DMS79 treated with DMSO at 0.1 percent for 48 hours (cell line): ENCODE measurements at places on chromosomes 12 and 14.

DNA sequence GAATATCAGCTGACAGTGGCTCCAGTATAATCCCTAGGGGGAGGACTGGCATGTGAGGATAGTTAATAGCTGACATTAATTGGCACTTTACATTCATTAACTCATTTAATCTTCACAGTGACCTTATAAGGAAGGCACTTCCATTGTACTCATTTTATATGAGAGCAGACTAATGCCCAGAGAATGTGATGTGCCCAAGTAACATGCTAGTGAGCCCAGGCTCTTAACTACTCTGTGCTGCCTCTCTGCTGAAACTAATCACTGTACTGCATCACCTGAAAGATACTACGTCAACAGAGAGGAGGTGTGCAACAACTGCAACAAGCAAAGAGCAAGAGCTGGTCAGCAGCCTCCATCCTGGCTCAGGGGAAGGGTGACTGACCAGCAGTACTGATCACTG lies 40.1 kb downstream of the GALNT4 start:
- DNase-seq: no peak

GRCh38 chr14:53668897-53669296 lies 287.7 kb downstream of the BMP4 start:
- DNase-seq: peak; percentile 37

DNA sequence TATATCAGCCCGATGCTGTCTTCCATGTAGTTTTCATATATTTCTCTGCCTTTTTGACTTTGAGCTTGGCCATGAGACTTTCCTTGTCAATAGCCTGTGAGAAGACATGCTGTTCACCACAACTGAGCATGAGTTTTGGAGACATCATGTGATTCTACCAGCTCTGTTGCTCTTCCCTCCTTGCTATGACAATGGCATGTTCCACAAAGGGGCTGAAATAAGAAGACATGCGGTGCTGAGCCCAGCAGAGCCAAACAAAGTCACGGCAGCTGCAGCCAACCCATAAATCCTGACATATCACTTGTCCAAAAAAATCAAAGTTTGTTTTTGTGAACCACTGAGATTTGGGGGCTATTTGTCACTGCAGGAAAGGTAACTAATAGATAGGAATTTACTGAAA lies 343.4 kb upstream of the KITLG start:
- no peak for DNase-seq

GRCh38 chr14:86050757-86051156 lies 520.8 kb downstream of the FLRT2 start:
- DNase-seq: no peak

GRCh38 chr12:120284381-120284780 lies 7.3 kb downstream of the RNU4-2 start:
- no peak for DNase-seq

DNA sequence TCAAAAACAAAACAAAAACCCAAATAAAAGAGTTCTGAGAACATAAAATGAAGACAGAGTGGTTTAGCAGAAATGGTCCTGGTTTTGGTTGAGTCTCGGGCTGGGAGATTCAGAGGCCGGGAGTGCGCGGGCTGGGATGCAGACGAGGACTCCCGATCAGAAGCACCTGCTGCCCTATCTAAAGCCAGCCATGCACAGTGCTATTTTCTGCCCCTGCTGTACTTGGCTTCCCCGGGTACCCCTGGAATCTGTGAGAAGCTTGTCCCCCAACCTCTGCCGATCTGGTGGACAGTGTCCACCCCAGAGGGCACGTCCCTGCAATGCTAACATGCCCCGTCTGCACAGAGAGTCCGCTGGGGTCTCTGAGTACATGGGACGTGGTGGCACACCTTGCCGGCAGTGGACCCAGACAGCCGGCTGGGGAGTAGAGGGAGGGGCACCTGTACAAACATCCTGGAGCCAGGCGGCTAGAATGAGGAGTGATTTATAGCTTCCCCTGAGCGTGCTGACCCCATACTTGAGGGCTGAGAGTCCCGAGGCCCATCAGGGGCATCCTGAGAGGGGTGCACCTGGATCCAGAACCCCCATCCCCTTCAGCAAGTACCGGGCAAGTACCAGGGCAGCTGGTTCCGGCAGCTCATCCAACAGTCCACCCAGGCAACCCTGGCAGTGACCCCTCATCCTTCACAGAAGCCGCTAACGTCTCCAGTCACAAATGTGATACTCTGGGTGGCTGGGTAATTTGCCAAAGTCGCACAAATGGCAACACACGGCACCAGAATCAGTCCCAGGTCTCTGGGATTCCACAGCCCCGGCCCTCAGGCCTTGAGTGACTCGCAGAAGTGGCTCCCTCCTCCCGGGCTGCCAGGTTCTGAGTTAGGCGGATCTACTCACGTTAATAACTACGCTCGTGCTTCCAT lies 37.1 kb downstream of the CHGA start:
- DNase-seq: no peak

GRCh38 chr12:76915361-76916169 lies 36.7 kb upstream of the CSRP2 start:
- no peak for DNase-seq

GRCh38 chr12:42482748-42483520 lies 106.6 kb downstream of the PRICKLE1 start:
- peak; percentile 34 for DNase-seq

- no peak for DNase-seq
Observed at GRCh38 chr12:123253641-123254459, 17.8 kb downstream of the CDK2AP1 start.

DNA sequence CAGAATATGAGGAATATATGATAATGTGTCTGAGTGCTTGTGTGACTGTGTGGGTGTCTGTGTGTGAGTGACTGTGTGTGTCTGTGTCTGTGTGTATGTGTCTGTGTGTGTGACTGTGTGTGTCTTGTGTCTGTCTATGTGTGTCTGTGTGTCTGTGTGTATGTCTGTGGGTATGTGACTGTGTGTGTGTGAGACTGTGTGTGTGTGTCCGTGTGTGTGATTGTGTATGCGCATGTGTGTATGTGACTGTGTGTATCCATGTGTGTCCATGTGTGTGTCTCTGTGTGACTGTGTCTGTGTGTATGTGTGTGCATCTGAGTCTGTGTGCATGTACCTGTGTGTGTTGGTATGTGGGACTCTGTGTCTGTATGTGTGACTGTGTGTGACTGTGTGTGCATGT lies 1361.2 kb upstream of the TMEM132C start:
- no peak for DNase-seq

GRCh38 chr14:104526723-104527645 lies 52.6 kb upstream of the C14orf180 start:
- DNase-seq: no peak

GRCh38 chr12:112148031-112148513 lies 22.7 kb downstream of the TRAFD1 start:
- DNase-seq: no peak

DNA sequence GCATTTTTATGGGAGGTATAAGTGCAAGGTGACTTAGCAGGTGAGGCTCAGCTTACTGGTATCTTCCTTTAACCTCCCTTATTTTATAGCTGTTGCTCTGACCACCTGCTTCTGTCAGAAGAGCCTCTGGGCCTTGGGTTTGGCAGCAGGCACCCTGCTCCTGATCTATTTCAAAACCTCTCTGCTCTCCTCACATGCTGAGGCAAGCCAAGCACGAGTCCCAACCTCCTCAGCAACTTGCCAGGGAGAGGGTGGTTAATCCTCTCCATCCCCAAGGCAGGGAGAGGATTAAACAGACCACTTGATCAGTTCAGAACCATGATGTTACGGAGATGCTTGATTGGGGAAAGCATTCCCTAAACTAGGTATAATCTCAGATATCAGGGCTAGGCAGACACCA lies 5.4 kb downstream of the PLEKHH1 start:
- peak; percentile 42 for DNase-seq

GRCh38 chr12:71686658-71687025 lies 760 bp downstream of the TMEM19 start:
- DNase-seq: no peak

- no peak for DNase-seq
Observed at GRCh38 chr12:115338566-115339294, 654.8 kb upstream of the TBX3 start.

DNA sequence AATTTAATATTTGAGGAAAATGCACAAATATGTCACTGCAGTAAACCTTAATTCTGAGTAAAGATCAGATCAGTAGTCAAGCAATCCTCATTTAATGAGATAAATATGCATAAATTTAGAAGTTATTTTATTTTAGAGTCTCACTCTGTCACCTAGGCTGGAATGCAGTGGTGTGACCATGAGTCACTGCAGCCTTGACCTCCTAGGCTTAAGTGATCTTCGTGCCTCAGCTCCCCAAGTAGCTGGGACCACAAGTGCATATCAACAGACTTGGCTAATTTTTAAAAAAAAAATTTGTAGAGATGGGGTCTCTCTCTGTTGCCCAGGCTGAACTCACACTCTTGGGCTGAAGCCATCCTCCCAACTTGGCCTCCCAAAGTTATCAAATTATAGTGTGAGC lies 41.3 kb downstream of the LMO3 start:
- DNase-seq: no peak

DNA sequence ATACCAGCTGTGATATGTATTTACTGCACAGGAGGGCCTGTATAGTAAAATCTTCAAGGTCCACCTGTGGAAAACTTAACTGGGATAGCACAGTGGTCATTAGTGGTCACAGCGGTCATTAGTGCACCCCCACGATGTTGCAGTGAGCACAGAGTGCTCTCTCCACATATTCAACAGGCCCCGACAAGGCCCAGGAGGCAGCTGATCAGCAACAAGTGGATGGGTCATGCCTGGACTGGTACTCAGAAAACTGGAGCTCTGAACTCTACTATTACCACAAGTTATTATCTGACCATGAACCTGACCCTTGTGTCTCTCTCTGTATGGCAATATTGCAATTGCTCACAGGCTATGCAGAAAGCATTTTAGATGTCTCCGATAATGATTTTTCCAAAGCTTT lies 129.5 kb downstream of the SLC35F4 start:
- DNase-seq: no peak
